Renal pelvis (tissue), 12 donors: ENCODE measurements at places on chromosomes 5 and 9. TPM values are rescaled to one million over a fixed set of nuclear protein-coding genes. Genes with fewer than 3 reads are reported as not detected.

Gene CTNND2
- polyA plus RNA-seq: 2.9 TPM

Gene CDX1
- 1.1 TPM for polyA plus RNA-seq

- no peak for DNase-seq
Measured at GRCh38 chr5:108295578-108296368, 86.1 kb downstream of the FBXL17 start.

- DNase-seq: no peak
Measured at GRCh38 chr5:179605026-179605833, 18.2 kb downstream of the HNRNPH1 start.
